ENCODE measurements at places on chromosomes 3 and 15.

DNA sequence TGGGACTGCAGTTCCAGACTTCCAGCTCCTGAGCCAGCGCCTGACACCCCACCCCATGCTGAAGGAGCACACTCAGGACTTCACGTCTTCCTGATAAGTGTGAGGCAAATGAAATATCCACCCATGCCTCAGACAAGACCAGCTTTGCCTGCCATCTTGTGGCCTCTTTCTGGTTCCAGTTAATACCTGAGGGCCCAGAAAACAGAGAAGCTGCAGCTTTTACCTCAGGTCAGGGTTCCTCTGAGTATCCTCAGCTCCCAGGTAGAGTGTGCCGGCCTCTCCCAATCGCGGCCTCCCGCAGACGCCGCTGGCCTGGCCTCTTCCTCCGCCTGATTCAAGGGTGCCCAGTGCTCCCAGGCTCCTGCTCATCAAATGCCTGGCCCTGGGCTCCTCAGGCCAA is 5.1 kb upstream of the KLHL6 start:
- DNase-seq: peak; percentile 61

- no peak for DNase-seq
Observed at GRCh38 chr3:64956711-64957325, 269.0 kb upstream of the ADAMTS9 start.

DNA sequence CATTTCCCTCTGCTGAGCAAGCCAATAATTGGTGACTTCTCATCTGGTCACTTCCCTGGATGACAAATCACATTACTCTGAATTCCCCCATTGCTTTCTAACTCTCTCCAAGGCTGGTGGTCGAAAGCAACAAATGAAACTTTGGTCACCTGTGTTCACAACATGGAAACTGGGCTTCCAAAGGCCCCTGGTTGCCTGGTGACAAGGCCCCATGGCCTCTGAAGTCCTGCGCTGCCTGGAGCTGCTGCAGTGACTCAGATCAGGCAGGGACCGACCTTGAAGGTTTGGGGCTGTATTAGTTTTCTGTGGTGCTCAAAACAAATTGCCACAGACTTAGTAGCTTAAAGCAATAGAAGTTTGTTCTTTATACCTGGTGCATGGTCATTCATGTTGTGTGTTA is 345.3 kb downstream of the WDR72 start:
- no peak for DNase-seq

DNA sequence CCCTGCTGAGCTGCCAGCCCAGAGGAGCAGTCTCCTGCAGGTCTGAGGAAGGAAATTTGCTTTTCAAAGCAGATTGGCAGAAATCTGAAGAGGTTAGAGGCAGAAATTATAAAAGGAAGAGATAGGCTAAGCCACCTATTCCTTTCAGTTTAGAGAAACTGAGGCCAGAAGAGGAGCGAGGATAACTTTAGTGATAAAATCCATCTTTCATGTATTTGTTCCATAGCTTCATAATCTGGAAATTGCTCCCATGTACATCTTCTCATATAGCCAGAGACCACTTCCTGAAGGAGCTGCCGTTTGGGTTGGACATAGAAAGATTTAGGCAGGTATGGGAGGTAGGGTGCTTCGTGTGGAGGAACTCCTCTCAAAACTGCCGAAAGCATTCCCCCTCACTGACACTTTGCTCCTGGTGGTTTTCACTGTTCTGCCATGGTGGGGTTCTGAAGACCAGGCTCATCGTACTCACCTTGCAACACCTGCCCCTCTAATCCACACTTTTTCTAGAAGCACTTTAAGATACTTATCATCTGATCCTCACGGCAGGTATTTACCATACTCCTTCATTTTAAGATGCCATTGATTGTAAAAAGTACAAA is 670 bp upstream of the ACAP2 start:
- no peak for DNase-seq

All from HT-29 (cell line).